Naive thymus-derived CD8-positive, alpha-beta T cell (primary cell): ENCODE measurements at places on chromosomes 2 and 18. TPM values are rescaled to one million over a fixed set of nuclear protein-coding genes. Genes with fewer than 3 reads are reported as not detected.

GRCh38 chr2:161919873-161920272 is 154.1 kb downstream of the DPP4 start:
- no peak overlapping the region for H3K4me3 ChIP-seq
- no peaks in the 10 kb centered on the region for H3K4me1 ChIP-seq
- no peaks in the 10 kb centered on the region for H3K36me3 ChIP-seq

GRCh38 chr2:103427567-103427966 is 665.7 kb downstream of the TMEM182 start:
- DNase-seq: no peak
- no peaks in the 10 kb centered on the region for H3K27me3 ChIP-seq
- no peak overlapping the region for H3K27ac ChIP-seq
- no peak overlapping the region for H3K4me3 ChIP-seq

DNAJC5G gene
- polyA plus RNA-seq: not detected

- DNase-seq: no peak
- H3K4me1 ChIP-seq: peaks cover 30% of the 10 kb centered on the region
- H3K27ac ChIP-seq: no peak overlapping the region
- H3K36me3 ChIP-seq: no peaks in the 10 kb centered on the region
- H3K27me3 ChIP-seq: peaks cover 2% of the 10 kb centered on the region
Measured at GRCh38 chr2:101124643-101125366, 26.4 kb downstream of the TBC1D8 start.
